Neuronal stem cell (in vitro differentiated cells): ENCODE measurements at places on chromosomes 1 and 21.

GRCh38 chr21:42505090-42505726 is 8.4 kb upstream of the SLC37A1 start:
- no peak overlapping the region for H3K27ac ChIP-seq
- H3K27me3 ChIP-seq: peaks cover 13% of the 10 kb centered on the region
- no peak for DNase-seq
- no peaks in the 10 kb centered on the region for H3K36me3 ChIP-seq

DNA sequence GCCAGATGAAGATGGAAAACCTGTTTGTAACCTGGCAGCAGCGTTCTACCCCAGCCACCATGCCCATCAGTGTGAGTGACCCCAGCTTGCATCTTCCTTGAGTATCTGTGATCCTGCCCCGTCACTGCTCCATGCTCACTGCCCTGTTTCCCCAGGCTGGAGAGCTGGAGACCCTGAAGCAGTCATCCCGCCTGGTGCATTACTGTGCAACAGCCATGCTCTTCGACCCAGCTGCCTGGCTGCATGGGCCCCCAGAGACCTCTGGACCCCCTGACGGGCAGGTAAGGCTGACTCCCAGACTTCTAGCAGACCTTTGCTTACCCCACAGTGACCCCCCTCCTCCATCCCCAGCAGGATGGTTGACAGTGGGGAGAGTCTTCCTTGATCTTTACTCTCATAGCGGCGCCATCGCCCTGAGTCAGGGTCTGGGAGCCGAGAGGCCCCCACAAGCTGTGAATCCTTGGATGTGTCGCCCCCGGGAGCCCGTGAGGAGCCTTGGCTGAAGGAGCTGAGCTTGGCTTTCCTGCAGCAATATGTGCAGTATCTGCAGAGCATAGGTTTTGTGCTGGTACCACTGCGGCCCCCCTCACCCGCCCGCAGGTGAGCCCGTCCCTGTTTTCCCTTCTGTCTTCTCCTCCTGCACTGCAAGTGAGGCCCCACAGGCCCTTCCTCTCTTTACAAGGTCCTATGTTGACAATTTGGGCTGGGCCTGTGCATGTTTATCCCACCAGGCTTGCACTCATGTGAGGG is 10.4 kb downstream of the HYI start:
- H3K27ac ChIP-seq: no peak overlapping the region
- H3K27me3 ChIP-seq: no peaks in the 10 kb centered on the region
- H3K4me3 ChIP-seq: no peak overlapping the region
- peaks cover 6% of the 10 kb centered on the region for H3K4me1 ChIP-seq
- peaks cover 97% of the 10 kb centered on the region for H3K36me3 ChIP-seq
- no peak for DNase-seq

DNA sequence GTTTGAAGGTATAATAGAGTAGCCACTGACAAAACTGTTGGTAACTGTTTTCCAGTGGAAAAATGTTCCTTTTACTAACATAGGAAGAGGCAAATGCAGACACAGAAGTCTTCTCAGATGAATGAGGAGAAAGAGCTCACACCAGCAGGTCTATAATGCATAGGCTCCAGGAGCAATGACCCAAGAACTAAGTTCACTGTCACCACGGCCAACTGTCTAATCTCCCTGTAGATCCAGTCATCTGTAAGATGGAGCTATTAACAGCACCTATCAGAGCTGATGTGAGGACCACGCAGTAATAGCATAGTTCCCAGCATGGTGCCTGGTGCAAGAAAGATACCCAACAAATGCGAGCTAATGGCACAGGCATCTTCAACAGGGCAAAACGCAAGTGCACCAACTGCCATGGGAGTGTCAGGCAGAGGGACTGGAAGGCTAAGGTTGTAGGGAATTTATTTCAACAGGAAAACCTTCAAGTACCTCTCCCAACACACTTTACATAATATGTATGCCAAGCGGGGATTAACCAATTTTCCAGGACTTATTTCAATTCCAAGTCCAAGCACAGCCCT is 12.9 kb downstream of the GNB1 start:
- no peak overlapping the region for H3K4me3 ChIP-seq
- H3K36me3 ChIP-seq: peaks cover 91% of the 10 kb centered on the region

GRCh38 chr1:218890451-218890850 is 283.2 kb upstream of the LYPLAL1 start:
- peak overlapping the region; percentile 10 for H3K27ac ChIP-seq
- peaks cover 6% of the 10 kb centered on the region for H3K27me3 ChIP-seq
- H3K4me3 ChIP-seq: no peak overlapping the region

- no peak for DNase-seq
- H3K27me3 ChIP-seq: no peaks in the 10 kb centered on the region
These were observed at the start of gene OR2M7 for GRCh38 chr1:248324468-248324867. Gene OR2M7 (minus strand): TSS chr1:248324568. CDS start chr1:248324568, 0 bp downstream.

DNA sequence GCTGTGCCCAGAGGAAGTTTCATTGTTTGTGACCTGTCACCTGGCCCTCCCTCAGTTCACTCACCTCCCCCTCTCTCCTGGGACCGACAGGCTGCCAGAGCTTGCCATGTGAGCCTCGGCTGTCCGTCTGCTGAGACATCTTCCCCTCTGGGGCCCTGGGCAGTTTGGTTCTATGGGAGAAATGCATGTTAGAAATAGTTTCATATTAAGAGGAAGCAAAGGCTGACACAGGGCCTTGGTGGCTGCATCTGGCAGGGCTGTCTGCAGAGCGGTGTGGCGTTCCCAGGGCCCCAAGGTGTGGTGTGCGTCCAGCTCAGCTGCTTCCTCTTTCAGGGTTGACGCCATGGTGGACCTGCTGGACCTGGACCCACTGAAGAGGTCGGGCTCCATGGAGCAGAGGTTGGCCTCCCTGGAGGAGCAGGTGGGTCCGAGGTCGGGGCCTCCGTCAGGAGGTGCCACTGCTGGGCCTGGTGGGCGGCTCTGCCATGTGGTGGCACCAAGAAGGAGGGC is 31.9 kb upstream of the LRRC3 start:
- peaks cover 6% of the 10 kb centered on the region for H3K4me1 ChIP-seq
- DNase-seq: no peak
- no peaks in the 10 kb centered on the region for H3K27me3 ChIP-seq
- no peak overlapping the region for H3K27ac ChIP-seq

DNA sequence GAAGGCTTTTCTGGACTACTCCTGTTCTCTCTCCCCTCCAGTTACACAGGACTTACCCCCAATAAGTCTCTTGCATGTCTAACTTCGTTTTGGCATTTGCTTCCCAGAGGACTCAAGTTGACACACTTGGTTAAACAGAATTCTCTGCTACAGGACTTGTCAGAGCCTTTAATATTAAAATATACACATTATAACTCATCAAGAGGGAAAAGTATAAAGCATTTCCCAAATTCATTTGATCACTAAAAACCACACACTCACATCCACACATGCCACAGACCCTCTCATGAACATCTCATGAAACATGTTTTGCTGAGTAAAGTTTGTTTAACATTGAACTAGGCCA is 8.7 kb upstream of the CAPN2 start:
- no peaks in the 10 kb centered on the region for H3K36me3 ChIP-seq
- no peak overlapping the region for H3K4me3 ChIP-seq
- H3K4me1 ChIP-seq: peaks cover 27% of the 10 kb centered on the region
- no peak overlapping the region for H3K27ac ChIP-seq
- DNase-seq: no peak

DNA sequence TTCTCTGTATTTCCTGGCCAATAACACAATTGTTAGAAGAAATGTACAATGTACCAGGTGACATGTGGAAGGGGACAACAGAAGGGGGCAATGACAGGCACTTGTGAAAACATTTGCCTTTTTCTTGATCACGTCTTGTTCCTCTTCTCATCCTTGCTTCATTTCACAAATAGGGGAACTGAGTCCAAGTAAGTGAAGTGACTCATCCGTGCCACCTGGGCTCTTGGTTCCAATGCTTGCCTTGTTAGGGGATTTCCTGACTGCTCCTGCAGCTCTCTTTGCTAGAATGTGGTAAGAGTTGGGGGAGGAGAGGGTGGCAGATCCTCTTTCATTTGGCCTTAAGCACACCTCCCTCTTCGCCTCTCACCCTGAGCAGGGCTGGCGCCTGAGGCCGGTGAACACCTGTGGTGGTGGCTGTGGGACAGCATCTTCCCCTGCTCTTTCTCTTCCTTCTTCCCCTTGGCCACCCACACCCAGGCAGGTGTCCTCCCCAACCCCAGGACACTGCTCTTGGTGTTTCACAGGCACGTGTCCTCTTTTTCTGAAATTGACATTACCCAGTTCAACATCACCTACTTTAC is 2.2 kb upstream of the RHEX start:
- DNase-seq: no peak
- H3K27me3 ChIP-seq: no peaks in the 10 kb centered on the region
- H3K4me1 ChIP-seq: no peaks in the 10 kb centered on the region
- H3K27ac ChIP-seq: no peak overlapping the region
- H3K4me3 ChIP-seq: peak overlapping the region; percentile 65
- no peaks in the 10 kb centered on the region for H3K36me3 ChIP-seq

- H3K27ac ChIP-seq: peak overlapping the region; percentile 60
- peaks cover 15% of the 10 kb centered on the region for H3K36me3 ChIP-seq
- no peak for DNase-seq
- H3K4me3 ChIP-seq: peak overlapping the region; percentile 76
These were observed 708 bp upstream of the ZNF362 start for GRCh38 chr1:33255347-33256220.

- H3K27ac ChIP-seq: no peak overlapping the region
- no peaks in the 10 kb centered on the region for H3K27me3 ChIP-seq
- H3K36me3 ChIP-seq: no peaks in the 10 kb centered on the region
- no peak for DNase-seq
- H3K4me3 ChIP-seq: no peak overlapping the region
These were observed 321.2 kb downstream of the CHRM3 start for GRCh38 chr1:239707615-239708014.

- peak; percentile 42 for DNase-seq
- no peaks in the 10 kb centered on the region for H3K36me3 ChIP-seq
- peaks cover 16% of the 10 kb centered on the region for H3K4me1 ChIP-seq
- H3K27ac ChIP-seq: peak overlapping the region; percentile 89
These were observed 432 bp downstream of the AKT3 start for GRCh38 chr1:243849421-243850201.

DNA sequence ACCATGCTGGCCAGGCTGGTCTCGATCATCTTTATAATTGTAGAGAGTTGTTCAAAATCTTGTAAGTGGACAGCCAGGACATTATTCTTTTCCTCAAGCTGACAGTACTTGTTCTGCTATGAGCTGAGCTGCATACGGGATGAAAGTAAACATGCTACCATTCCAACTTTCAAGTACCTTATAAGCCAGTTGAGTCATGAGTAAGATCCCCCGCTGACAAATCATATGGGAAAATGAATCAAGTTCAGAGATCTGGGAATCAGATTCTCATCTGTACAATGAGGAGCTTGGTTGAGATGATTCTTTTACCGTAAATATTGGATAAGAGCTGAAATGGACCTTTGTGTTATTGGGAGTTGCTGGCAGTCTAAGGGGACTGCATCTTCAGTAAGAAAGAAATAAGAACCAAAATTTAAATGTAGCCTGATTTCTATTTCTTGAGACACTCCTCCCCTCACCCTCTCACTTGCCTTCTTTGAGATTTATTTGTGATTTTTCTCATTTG is 62.7 kb downstream of the CENPF start:
- no peaks in the 10 kb centered on the region for H3K27me3 ChIP-seq
- no peak overlapping the region for H3K4me3 ChIP-seq
- H3K4me1 ChIP-seq: no peaks in the 10 kb centered on the region
- peaks cover 92% of the 10 kb centered on the region for H3K36me3 ChIP-seq
- DNase-seq: no peak

GRCh38 chr1:162854245-162854882 is 6.6 kb downstream of the CCDC190 start:
- H3K27me3 ChIP-seq: no peaks in the 10 kb centered on the region
- H3K4me3 ChIP-seq: no peak overlapping the region
- no peak overlapping the region for H3K27ac ChIP-seq

GRCh38 chr1:244414543-244414942 is 37.2 kb downstream of the ADSS2 start:
- H3K4me3 ChIP-seq: no peak overlapping the region
- no peaks in the 10 kb centered on the region for H3K4me1 ChIP-seq
- H3K27ac ChIP-seq: no peak overlapping the region

GRCh38 chr21:45248893-45249381 is 38.8 kb downstream of the POFUT2 start:
- H3K36me3 ChIP-seq: no peaks in the 10 kb centered on the region
- H3K4me1 ChIP-seq: peaks cover 9% of the 10 kb centered on the region
- no peak overlapping the region for H3K27ac ChIP-seq
- H3K27me3 ChIP-seq: no peaks in the 10 kb centered on the region

- no peaks in the 10 kb centered on the region for H3K27me3 ChIP-seq
- no peak overlapping the region for H3K27ac ChIP-seq
- no peak for DNase-seq
- H3K4me3 ChIP-seq: no peak overlapping the region
- H3K36me3 ChIP-seq: no peaks in the 10 kb centered on the region
- no peaks in the 10 kb centered on the region for H3K4me1 ChIP-seq
These were observed 34.3 kb downstream of the TNFSF18 start for GRCh38 chr1:173016419-173016818.
